ENCODE measurements at places on chromosomes 11 and 22. TPM values are rescaled to one million over a fixed set of nuclear protein-coding genes. Genes with fewer than 3 reads are reported as not detected.

The RAB3IL1 gene
- polyA plus RNA-seq = 0.15 TPM

The SLC22A25 gene
- not detected for polyA plus RNA-seq

The RASL10A gene
- polyA plus RNA-seq = not detected

The ALG9 gene
- polyA plus RNA-seq = 30.2 TPM

The SCGB1D2 gene
- not detected for polyA plus RNA-seq

The NNMT gene
- polyA plus RNA-seq = 4.8 TPM

The KRTAP5-3 gene
- polyA plus RNA-seq = not detected

The AIFM3 gene
- polyA plus RNA-seq = 3.9 TPM

The VWCE gene
- not detected for polyA plus RNA-seq

All from Purkinje cell (primary cell).